ENCODE measurements at places on chromosomes 16 and 17.

DNA sequence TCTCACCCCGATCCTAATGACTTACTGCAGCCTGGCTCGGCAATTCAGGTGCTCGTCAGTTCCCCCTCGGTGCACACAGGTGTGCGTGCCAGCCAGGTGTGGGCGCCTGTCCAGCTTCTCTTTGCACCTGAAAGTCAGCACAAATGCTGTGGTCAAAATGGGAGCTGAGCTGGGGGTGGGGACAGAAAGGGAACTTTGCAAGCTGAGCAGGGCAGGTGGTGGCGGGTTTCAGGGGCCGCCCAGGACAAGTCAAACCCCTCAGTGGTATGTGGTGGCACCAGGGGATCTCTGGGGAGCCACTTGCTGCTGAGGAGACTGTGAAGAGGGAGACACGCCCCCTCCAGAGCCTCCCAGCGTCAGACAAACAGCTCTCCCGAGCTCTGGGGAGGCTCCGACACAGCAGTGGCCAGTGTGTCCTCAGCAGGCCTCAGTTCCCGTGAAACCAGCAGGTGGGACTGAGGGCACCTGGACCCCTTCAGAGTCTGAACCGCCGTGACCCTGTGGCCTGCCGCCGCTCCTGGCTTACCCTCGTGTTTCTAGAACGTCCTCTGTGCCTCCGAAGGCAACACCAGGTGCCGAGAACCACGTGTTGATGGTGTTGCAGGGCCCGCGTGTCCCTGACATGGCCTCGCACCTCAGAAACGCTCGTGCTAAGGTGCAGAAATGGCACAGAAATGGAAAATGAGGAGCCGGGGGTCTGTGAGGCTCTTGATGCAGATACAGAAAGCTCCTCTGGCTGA, 233.5 kb upstream of the TNRC6C start:
- no peak for DNase-seq

GRCh38 chr17:76492989-76493501, 8.2 kb downstream of the RHBDF2 start:
- DNase-seq = peak; percentile 40

DNA sequence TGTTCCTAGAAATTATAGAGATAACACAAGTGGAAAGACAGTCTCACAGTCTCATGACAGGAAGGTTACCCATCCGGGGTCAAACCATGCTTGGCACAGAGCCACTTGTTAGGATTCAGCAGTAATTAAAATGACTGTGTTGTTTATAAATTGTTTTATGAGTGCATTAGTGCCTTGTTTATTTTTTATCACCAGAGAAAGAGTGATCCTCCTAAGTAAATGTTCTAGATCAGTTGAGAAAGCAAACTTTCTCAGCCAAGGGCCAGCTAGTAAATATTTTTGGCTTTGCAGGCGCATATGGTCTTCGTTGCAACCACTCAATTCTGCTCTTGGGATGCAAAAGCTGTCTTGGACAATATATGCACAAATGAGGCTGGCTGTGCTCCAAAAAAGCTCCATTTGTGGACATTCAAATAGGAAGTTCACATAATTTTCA, 253.9 kb upstream of the CACNG5 start:
- DNase-seq = no peak

DNA sequence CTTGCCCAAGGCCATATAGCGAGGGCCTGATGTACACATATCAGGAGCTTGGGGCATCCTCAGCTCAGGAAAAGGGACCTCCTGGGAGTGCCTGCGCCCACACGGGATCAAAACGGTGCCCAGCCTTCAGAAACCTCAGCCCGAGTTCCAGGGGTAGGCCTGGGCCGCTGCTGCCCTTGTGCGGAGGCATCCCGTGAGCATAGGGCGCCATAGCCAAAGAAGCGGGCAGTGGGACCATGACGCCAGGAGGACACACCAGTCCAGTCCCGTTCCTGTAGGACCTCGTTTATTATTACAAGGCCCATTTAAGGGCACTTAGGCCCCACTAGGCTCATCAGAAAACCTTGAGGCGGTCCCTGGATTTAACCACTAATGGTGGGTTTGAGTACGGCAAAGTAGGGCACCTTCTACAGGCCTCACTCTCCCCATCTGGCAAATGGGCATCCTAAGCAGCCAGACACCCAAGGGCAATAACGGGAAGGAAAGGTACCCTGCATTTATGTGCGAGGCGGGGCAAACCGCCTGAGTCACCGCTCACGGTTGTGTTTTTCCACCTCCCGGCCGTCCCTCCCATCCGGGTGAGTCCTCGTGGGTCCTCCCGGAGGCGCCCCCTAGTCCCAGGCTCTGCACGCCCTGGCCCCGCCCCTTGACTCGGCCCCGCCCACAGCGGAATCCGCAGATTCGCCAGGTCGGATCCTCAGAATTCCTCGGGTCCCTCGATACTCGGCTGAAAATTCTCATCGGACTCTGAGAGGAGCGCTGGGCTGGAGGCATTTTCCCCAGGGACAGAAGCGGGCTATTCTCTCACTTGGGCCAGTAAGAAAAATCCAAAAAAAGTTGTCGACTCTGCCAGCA, 726 bp upstream of the SETD1A start:
- peak; percentile 89 for DNase-seq

- no peak for DNase-seq
These were observed 152.2 kb upstream of the MPHOSPH6 start for GRCh38 chr16:82322177-82322576.
